Fibroblast of upper back skin (primary cell): ENCODE measurements at places on chromosomes 3 and 15.

GRCh38 chr3:57805674-57806073, 49.6 kb downstream of the SLMAP start:
- peak; percentile 68 for DNase-seq

- peak; percentile 58 for DNase-seq
Measured at GRCh38 chr3:42351207-42351606, 59.2 kb downstream of the LYZL4 start.

- no peak for DNase-seq
Measured at GRCh38 chr3:38130631-38131065, 6.3 kb downstream of the ACAA1 start.

GRCh38 chr3:184227481-184227935, 1.9 kb upstream of the VWA5B2 start:
- DNase-seq = peak; percentile 18

GRCh38 chr15:41940441-41940857, 31.9 kb downstream of the EHD4 start:
- peak; percentile 92 for DNase-seq

DNA sequence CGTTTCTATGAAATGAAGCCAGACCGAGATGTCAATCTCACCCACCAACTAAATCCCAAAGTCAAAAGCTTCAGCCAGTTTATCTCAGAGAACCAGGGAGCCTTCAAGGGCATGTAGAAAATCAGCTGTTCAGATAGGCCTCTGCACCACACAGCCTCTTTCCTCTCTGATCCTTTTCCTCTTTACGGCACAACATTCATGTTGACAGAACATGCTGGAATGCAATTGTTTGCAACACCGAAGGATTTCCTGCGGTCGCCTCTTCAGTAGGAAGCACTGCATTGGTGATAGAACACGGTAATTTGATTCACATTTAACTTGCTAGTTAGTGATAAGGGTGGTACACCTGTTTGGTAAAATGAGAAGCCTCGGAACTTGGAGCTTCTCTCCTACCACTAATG, 41.9 kb upstream of the TRA2B start:
- DNase-seq = no peak

DNA sequence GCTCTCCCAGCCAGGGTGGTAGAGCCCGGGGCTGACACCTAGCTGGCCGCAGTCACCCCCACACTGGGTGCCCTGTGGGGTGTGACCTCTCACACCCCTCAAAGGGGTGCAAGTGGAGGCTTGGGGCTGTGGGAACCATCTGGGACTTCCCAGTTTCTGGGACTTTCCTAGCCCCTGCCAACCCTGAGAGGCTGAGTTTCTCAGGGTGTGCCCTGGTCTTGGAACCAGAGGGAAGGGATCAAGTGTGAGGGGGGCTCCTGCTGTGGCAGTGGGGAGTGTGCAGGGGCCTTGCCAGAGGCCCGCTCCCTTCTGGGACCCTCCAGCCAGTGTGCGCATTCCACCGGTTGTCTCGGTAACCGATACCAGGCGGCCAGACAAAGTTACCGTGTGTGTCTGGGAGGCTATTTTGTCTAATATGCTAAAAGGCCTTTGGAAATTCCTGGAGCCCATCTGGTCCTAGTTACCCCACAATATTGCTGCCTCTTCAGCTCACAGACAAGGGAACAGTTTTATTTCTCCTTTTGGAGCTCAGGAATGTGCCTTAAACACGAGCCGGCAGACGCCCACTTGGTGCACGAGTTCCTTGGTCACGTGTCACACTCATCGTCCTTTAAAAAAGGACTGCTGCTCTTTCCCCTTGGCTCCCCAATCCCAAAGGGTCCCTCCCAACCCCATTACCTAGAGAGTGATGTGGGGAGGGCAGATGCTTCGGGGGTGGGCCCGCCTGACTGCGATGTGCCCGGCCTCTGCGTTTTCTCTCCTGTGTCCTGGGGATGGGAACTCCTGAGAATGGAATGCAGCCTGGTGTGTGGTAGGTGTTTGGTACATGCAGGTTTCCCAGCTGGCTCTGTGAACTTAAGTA, 33.2 kb downstream of the HDAC11 start:
- peak; percentile 85 for DNase-seq

- no peak for DNase-seq
Measured at GRCh38 chr15:85500060-85500708, 119.8 kb downstream of the AKAP13 start.

DNA sequence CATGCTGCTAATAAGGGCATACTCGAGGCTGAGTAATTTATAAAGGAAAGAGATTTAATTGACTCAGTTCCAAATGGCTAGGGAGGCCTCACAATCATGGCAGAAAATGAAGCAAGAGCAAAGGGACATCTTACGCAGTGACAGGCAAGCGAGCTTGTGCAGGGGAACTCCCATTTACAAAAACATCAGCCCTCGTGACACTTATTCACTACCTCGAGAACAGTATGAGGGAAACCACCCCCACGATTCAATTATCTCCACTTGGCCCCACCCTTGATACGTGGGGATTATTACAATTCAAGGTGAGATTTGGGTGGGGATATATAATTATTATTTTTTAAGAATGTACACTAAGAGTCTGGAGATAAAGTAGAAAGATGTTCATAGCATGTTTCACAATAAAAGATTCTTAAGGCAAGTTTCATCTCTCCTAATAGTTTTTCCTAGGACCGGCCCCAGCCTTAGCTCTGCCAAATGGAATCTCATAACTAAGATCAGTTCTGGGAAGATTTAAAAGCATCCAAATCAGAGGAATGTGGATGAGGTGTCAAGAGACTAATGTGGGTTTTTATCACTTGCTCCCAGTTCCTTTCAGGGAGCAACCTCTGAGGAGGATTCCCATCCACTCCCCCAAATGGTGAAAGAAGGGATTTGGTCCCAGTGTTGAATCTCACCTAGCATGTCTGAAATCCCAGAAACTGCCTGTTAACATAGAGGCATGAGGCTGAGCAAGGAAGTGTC, 221.0 kb downstream of the ZMAT3 start:
- peak; percentile 11 for DNase-seq

GRCh38 chr3:102304550-102304949, 130.3 kb upstream of the ZPLD1 start:
- DNase-seq = no peak

DNA sequence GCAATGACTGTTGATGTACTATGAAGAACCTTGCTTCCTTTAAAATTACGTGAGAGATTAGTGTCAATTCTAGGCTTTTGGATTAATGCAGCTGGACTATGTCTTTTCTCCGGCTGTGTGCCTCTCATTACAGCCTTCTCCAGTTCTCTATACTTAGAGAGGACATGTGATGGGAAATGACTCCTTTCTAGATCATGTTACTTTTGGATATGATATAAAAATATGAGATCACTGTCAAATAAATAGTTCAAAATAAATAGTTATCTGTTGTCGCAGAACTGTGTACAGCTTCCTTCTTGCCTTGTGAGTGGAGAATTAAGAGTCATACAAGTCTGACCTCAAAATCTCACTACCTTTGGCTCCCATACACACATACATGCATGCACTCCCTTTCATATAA, 592.4 kb downstream of the DIPK2A start:
- no peak for DNase-seq

- DNase-seq = no peak
Measured at GRCh38 chr15:99606646-99607045, 40.9 kb downstream of the MEF2A start.

DNA sequence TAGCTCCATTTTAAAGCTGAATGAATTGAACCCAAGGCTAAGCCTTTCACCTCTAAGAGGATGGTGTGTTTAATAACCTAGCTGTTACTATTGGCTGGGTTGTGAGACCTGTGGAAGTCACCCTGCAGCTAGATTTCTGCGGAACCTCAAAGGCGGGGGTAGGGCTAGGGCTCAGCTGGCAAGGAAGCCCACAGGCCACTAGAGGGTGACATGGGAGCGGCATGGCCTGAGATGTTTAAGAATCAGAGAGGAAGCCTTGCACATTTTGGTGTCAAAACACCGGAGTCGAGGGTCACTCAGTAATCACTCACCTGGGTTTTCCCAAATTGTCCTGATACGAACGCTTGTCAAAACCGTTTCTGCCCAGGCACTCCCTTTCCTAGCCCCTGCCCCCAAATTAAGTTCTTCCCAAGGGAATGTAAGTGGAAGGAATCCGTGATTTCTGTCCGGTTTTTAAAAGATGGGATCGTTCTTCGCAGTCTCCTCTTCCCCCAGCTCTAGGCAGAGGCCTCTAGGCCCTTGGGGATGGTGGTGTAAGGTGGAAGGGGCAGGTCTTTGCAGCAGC, 3.8 kb upstream of the ACAD9 start:
- peak; percentile 16 for DNase-seq

GRCh38 chr3:120622870-120623726, 27.0 kb downstream of the NDUFB4 start:
- DNase-seq = peak; percentile 18

- no peak for DNase-seq
Measured at GRCh38 chr3:12427551-12427950, 56.7 kb upstream of the TSEN2 start.

- DNase-seq = no peak
Measured at GRCh38 chr3:9369508-9369907, 6.7 kb downstream of the THUMPD3 start.

- no peak for DNase-seq
Measured at GRCh38 chr3:39275052-39275451, 4.8 kb downstream of the CX3CR1 start.

DNA sequence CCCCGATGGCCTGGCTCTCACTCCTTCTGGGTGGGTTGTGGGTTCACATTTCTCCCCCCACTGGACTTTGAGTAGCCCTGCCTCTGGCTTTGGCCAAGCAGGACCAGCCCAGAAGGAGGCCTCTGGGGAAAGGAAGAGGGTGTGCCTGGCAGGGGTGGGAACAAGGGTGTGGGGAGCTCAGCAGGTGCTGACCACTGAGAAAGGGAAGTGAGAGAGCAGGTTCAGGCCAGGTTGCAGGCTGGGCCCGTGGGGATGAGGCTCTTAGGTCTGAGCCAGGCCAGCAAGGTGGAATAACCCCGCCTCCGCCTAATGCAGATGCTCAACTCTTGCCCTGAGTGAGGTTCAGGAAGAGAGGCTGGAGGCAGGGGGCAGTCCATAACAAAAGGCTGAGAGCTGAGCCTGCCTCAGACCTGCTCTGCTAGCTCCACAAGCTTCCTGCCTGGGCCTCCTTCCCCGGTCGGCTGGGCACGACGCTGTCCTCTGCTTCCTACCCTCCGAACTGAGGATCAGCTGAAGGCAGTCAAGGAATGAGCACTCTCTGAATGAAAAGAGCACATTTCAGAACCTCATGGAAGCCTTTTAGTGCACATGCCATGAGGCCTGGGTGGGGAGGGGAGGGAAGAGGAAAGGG, 82.7 kb downstream of the TLE3 start:
- DNase-seq = no peak

DNA sequence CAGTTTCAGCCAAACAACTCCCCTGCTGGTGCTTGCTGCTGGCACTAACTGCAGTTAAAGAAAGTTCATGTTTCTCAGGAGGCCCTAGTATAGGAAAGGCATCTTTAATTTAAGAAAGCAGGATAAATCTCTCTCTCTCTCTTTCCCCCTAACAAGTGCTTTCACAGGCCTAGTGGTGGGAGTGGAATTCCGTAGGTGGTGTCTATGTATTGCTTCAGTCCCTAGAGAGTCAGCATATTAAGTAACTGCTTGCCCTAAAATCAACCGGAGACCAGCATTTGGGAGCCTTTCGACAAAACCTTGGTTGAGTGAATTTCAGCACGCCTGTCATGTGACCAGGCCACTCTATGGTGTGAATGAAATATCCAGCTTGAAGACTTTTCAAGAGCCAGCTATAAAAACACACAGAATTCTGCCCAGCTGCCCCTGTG, 169.2 kb upstream of the TGFBR2 start:
- peak; percentile 68 for DNase-seq

DNA sequence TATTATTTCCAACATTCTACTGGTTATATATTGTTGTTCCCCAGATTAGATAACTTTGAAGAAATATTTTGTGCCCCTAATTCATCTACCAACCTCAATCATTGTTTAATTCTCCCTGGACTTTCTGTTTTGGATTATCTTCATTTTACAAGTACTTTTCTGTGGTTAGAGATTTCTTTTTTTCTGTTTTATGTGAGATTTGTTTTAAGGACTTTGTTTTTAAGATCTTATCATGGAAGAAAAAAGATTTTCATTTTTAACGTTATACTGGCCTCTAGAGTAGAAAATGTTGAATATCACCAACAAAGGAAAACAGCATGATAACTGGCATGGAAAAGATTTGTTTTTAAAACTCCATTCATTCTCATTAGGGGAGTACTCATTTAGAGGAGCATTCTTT, 210.9 kb upstream of the KCNMB2 start:
- DNase-seq = peak; percentile 57

DNA sequence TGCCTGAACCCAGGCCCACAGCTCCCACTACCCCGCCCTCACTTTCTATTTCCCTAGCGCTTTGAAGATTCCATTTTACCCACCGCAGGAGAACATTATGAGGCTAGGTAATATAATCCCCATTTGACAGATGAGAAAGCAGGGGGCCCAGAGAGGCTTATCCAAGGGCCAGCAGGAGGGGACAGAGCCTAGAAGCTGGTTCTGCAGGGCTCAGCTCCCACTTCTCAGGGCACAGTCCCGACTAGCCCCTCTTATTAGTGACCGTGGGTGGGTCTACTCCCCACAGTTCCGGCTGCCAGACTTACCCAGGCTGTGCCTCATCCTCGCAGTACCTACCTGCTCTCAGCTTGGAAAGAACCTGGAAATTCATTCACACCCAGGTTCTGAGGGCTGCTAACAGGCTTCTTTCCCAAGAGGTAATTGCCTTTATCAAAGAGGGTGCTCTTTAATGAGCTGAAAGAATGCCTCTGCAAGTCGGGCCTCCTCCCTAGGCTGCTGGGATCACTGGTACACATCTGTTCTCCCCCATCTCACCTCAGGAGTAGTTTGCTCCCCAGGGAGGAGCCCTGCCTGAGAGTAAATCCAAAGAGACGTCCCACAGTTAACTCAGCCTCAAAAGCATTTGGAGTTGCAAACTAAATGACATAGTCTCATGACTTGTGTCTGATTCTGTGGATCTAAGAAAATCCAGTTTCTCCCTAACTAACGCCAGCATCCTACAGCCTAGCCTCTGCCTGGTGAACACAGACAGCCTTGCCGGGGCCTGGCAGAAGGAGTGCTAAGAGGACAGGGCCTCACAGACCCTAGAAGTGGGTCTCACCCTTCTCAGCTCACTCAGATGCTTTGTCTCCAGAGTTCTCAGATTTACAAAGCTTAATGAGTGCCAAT, 125.0 kb downstream of the CHSY1 start:
- peak; percentile 79 for DNase-seq

DNA sequence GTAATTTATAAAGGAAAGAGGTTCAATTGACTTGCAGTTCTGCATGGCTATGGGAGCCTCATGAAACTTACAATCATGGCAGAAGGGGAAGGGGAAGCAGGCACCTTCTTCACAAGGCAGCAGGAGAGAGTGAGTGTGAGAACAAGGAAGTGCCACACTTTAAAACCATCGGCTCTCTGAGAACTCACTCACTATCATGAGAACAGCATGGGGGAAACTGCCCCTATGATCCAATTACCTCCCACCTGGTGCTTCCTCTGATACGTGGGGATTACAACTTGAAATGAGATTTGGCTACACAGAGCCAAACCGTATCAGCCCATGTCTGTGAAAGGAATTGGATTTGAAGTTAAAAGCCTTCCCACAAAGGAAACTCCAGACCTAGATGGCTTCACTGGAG, 39.1 kb downstream of the TKT start:
- no peak for DNase-seq

GRCh38 chr3:107241217-107241616, 136.0 kb upstream of the CCDC54 start:
- no peak for DNase-seq

- peak; percentile 71 for DNase-seq
Measured at GRCh38 chr3:43286115-43286840, at the start of gene SNRK. Gene SNRK, plus strand, starts transcription at chr3:43286540. Its CDS starts 16,664 bp downstream, at chr3:43303204.
